ENCODE measurements at places on chromosomes 5 and 9.

- DNase-seq = no peak
These were observed 2123.7 kb upstream of the C9orf72 start for GRCh38 chr9:29697011-29697410.

- no peak for DNase-seq
These were observed 114.3 kb upstream of the POC5 start for GRCh38 chr5:75831561-75831960.

DNA sequence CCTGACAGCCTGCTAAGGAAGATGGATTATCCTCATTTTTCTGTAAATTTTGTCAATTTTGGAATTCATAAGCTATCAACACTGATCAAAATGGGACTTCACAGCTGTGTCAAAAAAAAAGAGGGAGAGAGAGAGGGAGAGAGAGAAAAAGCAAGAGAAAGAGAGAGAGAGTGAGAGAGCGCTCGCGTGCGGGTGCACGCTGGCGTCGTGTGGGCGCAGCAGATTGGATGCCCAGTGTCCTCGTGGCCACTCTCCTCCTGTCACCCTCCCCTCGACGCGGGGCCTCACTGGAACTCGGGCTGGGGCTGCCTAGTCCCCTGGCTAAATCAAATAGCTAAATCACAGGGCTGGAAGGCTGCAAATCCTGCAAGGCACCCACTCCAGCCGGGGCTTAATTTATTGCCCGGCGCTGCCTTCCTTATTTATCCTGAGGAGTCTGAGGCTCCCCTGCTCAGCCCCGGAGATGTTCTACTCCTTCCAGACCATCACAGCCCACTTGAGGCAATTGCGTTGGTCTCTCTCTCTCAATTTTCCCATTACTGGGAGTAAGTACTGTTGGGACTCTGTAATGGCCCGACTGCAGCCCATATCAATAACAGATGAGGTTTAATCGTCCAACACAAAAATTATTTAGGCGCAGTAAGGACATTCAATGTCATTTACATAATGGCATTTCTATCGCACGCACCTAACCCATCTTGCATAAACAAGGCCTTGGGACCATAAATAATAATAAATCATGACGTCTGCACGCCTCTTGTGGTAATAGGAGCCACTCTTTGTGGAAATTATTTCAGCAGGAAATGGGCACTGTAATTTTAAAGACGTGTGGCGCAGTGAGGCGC, 94.2 kb downstream of the PAX5 start:
- no peak for DNase-seq

DNA sequence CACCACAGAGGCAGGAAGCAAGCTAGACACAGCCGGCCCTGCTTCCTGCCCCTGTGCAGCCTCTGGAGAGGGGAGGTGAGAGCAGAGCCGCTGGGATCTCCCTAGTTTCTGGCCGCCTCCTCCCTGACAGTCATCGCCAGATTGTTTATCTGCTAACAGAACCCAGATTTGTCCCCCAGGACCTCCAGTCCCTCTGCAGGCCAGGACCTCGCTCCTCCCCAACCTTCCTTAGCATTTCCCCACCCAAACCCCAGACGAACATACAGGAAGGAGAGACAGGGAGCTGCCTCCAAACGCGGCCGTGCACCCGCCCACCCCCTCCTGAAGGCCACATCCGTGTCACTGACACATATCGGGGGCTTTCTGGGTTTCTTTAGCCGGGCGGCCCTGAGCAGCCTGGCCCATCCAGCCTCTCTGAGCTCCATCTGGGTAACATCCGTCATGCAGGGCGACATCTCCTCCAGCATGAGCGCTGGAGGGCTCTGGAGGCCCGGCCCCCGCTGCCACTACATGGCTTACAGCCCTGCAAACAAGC, 47.5 kb downstream of the DBH start:
- DNase-seq = peak; percentile 35

DNA sequence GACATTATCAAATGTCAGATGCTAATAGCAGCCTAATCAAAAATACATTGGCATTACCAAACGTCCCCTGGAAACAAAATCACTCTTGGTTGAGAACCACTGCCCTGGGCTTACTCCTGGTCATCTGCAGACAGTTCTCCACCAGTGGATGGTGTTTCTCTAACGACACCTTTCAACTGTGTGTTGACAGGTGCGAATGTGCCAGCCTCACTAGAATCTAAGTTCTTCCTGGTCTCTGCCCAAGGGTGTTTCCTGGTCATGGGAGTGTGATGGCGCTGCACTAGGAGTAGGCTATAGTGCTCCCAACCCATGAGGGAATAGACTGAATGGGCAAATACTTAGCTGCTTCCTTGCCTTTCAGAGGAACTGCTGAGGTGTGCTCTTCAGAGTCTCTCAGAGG, 105.9 kb downstream of the MRPS27 start:
- DNase-seq = no peak

DNA sequence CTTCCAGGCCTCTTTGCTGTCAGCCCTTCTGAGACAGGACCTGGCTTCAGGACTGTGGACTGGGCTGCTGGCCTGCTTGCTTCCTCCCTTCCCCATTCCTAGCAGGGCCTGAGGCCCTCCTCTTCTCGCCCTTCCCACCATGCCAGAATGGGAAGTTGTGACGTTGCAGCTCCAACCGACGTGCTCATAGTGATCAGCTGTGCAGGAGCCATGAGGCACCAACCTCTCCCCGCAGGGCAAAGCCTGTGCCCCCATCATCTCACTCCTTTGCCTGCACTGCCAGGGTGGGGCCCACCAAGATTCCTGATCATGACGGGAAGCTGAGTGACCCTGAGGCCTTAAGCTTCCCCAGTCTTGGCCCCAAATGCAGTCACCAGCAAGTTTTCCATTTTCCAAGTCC, 45.1 kb upstream of the GARNL3 start:
- no peak for DNase-seq

- no peak for DNase-seq
These were observed 33.5 kb downstream of the TPPP start for GRCh38 chr5:659496-660263.

DNA sequence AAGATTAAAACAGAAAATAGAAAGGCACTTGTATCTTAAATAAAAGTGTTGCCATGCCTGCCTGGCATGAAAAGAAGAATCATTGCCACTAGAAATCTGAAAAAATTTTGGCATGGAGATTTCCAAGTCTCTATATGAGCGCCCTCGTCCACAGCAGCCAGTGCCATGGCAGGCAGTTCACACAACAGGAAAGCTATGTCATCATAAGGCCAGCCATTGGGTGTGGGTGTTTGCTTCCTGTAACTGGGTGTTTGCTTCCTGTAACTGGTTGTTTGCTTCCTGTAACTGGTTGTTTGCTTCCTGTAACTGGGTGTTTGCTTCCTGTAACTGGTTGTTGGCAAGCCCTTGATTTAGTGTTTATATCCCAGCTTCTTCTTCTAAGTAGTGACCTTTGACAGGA, 446.7 kb downstream of the IRX1 start:
- DNase-seq = no peak

- no peak for DNase-seq
These were observed 131.4 kb downstream of the MRPL36 start for GRCh38 chr5:1668141-1668721.

GRCh38 chr5:51395245-51395644, 12.0 kb downstream of the ISL1 start:
- DNase-seq = no peak

DNA sequence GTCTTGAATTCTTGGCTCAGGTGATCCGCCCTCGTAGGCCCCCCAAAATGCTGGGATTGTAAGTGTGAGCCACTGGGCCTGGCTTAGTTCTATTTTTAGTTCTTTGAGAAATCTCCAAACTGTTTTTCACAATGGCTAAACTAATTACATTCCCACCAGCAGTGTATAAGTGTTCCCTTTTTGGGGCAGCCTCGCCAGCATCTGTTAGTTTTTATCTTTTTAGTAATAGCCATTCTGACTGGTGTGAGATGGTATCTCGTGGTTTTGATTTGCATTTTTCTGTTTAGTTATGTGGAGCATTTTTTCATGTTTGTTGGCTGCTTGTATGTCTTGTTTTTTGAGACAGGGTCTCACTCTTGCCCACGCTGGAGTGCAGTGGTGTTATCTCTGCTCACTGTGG, 28.2 kb downstream of the CNOT6 start:
- no peak for DNase-seq

DNA sequence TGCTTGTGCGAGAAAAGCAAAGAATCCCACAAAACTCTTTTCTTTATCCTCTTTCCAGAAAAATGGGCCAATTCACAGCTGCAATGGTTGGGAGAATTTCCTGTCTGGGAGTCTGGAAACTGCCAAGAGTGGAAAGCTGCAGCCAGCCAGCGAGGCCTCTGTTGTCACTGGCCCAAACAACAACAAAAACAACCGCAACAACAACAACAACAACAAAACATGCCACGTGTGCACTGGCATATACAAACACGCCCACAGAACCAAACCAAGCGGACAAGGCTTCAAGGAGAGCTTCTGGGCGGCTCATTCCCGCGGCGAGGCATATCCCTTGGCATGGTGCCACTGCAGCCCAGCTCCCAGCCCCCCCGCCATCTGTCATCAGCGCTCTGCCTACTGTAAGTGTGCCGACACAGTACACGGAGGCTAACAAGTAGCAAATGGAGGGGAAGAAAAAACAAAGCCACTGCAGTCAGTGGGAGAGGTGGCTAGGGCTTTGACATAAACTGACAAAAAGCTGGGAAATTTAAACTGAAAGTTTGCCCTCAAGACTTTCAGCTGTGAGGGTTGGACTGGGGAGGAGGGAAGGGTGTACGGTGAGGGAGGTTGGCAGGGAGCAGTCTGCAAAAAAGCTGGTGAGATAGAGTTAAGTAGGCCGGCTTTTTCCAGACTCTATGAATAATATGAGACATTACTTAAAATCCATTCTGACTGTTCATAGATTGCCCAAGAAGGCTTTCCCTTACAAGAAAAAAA, 165.0 kb upstream of the ZNF462 start:
- DNase-seq = no peak

- no peak for DNase-seq
These were observed 122.6 kb upstream of the BASP1 start for GRCh38 chr5:17094830-17095229.

DNA sequence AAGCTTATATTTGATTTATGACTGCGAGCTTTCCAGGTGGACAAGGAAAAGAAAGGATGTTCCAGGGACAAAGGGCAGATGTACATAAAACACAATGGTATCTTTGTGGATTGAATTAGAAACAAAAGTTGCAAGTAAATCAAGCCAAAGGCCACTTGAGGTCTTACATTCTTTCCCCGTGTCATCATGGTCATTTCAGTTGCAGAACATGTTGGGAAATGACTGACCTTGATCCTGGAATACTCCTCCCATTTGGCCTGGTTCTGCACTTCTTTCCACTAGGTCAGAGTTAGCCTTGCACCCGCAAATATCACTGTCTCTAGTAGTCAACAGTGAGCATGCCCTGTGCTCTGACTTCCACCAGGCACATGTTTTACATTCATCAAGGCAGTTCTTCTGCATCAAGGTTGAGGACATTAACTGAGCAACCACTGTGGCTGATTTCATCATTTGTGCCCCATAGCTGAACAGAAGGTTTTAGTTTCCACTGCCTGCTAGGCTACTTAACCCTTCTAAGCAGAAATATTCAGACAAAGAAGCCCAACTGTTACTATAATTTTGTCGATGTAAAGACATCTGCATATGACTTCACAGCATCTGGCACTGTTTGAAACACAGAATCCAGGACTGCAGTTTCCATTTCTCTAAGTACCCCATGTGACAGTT, 1161.7 kb upstream of the DMAC1 start:
- DNase-seq = no peak

DNA sequence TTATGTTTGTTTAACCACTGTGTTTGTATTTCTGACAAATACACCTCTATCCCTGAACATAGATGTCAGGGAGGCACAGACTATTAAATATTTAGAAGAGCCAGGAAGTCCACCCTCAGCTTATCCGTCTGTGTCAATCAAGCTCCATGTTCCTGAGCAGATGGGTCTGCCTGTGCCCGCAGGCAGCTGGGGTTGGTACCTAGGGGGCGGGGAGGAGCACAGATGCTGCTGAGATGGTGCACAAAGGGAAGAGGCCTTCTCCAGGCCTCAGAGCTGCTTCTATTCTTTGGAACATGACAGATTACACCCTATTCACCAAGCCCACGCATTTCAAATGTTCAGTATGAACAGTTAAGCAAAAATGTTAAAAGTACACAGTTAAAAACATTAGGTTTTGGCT, 142.1 kb downstream of the EPB41L4A start:
- no peak for DNase-seq
